Tongue (tissue), 3 donors: ENCODE measurements at places on chromosomes 16 and 17. TPM values are rescaled to one million over a fixed set of nuclear protein-coding genes. Genes with fewer than 3 reads are reported as not detected.

- DNase-seq = no peak
These were observed 43.0 kb upstream of the ZNF629 start for GRCh38 chr16:30830072-30830417.

DNA sequence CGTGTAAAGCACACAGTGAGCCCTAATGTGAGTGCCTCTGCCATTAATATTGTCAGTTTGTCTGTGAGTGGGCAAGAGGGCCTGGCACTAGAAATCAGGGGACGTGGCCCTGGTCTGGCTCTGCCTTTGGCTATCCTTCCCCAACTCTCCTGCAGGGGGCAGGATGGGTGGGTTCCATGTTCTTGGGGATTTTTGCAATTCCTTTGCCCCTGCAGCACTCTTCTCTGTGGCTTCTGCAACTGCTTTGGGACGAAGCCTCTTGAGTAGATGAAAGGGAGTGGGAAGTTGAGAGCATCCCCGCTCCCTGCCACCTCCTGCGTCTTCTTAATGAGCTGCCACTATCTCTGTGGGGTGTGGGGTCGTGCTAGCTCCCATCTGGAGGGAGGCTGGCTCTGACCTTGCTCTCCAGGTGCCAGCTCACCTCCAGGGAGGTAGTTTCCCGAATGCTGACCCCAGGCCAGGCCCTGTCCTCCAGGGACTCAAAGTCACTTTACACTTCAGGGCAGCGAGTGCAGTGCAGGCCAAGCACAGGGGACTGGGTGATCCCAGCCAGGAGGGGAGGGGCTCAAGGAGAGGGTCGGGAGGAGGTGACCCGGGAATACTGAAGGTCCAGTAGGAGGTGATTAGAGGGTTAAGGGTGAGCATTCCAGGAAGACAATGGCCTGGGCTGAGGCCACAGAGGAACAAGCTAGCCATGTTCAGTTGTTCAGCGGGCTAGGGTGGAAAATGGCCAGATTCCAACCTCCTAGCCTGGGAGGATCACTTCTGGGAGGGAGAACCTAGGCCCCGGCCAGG lies 121.0 kb upstream of the NLRP1 start:
- no peak for DNase-seq

Gene SCNN1G
- 2.2 TPM for total RNA-seq

GRCh38 chr16:87832741-87833502 lies 36.4 kb downstream of the SLC7A5 start:
- no peak for DNase-seq

- no peak for DNase-seq
These were observed 49.2 kb upstream of the WSCD1 start for GRCh38 chr17:6021011-6021400.

DNA sequence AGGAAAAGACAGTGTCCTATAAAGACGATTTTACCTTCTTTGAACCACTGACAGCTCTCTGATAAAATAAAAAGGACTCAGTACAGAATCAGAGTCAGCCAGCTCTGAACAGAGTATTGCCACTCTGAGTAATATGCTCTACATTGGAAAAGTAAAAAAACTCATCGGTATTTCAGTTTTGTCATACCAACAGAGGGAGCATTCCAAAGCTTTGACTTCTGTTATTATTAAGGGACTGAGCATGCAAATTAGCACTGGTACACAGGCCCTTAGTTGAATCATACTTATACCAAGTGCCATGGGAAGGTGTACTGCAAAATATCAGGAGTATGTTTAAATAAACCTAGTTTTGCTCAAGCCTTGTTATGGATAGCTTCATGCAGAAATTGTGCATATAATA lies 509.0 kb upstream of the KIF2B start:
- no peak for DNase-seq

- no peak for DNase-seq
These were observed 468.0 kb downstream of the TOX3 start for GRCh38 chr16:52078716-52079655.

DNA sequence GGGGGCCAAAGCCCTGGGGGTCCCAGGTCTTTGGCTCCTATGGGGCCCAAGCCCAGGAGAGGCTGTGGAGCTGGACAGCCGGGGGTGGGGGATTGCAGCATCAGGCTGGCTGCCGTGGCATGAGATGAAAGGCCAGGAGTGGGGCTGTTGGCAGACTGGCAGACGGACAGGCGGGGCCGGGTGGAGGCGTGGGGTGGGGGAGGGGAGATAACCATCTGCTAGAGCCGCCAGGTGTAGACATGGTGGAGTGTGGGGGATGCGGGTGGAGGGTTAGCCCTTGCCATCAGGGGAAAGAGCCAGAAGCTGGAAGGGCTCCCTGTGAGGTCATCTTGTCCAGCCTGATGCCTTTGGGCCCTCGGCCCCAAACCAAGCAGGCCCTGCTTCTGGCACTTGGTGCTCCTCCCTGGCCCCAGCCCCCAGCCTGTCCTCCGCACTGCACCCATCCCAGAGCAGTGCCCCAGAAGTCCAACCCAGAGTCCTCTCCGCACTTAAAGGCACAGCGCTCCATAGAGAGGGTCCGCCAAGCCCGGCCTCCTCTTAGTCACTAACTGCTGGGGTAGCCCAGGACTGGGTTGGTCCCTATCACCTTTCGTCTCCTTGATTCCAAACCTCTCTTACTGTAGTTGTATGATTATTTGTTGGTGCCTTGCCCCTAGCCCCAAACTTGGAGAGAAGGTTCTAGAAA lies 33.3 kb upstream of the DLX4 start:
- no peak for DNase-seq

DNA sequence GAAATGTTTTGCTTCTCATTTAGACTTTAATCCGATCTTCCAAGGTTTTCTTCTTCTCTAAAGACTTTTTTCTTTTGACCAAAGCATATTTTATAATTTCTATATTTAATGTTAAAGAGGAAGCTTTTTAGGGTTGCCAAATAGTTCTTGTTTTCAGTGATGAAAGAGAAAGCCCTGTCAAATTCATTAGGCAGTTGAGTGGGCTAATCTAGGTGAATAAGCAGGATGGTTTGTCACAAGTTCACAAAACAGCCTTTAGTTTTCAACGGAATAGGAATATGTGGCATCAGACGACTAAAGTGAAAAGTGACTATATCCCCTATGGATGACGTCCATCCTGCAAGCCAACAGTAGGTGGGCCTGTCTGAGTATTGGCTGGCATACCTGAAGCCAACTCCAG lies 118.8 kb downstream of the NLK start:
- no peak for DNase-seq

DNA sequence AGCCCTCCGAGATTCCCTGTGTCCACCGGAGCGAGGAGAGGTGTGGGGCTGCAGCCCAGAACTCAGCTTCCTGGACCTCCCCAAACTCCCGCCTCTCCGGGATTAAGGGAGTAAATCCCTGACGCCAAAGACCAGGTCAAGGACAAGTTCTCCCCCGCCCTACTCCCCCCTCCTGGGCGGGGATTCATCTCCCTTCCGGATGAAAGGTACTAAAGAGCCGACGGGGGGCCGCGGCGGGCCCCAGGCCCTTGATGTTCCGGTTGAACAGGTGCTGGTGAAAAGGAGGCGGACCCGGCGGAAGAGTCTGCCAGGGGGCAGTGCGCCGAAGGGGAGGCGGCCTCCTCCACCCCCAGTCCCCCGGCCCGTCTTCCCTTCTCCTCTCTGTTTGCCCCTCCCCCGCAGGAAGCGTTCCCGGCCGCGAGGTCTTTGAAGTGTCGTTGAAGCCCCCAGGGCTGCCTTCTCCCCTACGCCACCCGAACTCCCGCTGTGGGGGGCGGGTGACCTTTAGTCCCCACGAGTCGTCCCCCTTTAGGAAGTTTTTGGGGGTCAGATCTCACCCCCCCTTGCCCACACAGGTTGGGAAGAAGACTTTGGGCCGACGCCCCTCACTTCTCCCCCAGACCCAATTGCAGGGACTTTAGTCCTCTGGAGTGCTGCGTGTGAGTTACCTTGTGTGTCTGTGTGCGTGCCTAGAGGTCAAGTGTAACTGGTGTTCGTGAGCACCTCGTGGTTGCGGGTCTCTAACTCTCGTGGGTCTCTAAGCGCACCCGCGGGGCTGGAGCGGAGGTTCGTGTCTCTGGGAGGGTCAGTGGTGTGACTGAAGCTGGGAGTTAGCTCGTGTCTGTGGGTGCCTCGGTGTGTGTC lies 1.1 kb upstream of the MLLT6 start:
- DNase-seq = peak; percentile 85

DNA sequence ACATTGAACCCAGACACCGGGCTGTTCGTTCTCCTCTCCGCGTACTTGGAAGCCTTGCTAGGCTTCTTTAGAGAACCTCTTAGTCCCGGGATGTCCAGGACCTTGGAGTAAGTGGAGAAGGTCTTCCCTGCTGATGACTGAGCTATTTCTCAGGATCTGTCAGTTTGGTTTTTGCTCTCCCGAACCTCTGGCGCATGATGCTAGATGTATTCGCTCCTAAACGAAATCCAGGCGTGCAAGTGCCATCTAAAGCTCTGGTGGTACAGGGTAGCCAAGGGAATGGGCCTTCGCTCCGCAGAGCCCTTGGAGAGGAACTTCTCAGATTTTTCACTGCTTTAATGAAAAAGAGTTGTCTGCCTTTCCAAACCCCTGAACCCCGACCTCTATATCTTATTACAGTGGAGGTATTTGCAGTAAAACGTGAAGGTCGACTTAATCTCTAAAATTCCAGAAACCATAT lies 547 bp downstream of the VMP1 start:
- no peak for DNase-seq

DNA sequence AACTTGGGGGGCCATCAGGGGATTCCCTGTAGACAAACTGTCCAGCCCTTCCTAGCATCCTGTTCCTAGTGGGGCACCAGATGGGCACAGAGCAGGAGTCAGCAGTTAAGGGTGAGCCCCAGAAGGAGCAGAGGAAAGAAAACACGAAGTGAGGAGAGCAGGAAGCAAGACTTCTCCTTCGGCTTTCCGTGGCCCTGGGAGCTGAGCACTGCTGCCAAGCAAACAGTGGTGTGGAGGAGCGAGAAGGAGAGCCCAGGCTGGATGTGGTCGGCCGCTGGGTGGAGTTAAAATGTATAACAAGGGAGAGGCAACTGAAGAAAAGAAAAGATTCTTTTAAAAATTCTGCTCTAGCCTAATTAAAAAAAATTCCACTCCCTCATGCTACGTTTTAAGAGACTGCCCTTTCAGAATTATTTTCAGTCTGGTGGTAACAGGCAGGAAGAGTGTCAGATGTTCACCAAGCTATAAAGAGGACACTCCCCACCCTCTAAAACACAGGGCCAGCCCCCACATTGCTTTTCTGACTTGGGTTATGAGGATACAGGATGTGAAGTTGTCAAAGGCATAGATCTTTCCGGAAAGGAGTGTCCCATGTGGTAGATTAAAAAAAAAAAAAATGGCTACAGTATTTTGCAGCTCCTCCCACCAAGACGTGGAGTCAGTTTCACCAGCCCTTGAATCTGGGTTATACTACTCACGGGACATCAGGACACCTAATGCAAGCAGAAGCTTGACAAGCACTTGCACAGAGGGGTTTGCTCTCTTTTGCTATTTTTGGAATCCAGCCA lies 74.9 kb upstream of the ZFHX3 start:
- peak; percentile 18 for DNase-seq

DNA sequence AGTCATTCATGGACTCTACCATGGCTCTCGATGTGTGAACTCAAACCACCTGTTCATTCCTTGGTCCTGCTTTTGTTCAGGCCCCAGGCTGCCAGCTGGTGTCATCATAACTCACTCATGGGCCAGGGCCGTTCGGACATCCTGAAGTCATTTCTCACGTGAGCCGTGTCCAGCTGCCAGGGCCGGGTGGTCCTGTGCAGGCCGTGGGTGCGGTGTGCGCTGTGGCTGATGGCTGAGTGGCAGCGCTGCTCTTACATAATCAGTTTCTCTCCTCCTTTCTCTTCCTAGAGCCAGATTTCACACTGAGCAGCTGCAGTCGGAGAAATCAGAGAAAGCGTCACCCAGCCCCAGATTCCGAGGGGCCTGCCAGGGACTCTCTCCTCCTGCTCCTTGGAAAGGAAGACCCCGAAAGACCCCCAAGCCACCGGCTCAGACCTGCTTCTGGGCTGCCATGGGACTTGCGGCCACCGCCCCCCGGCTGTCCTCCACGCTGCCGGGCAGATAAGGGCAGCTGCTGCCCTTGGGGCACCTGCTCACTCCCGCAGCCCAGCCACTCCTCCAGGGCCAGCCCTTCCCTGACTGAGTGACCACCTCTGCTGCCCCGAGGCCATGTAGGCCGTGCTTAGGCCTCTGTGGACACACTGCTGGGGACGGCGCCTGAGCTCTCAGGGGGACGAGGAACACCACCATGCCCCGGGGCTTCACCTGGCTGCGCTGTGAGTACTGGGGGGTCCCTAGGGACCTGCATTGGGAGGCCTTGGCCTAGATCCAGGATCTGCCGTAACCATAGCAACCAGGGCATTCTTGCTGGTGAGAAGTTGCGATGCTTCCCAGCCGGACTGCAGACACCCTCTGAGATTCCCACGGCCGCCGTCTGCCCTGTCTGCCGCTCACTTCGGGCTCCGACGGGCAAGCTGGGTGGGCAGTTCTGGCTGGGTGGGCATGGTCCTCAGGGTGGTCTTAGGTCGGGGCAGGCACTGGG lies at the start of gene IL34:
IL34 (plus strand) TSS at position 300 of the 982 bp plus-strand sequence; CDS start at position 689, 389 bp downstream.
- DNase-seq = peak; percentile 77
